ENCODE measurements at places on chromosomes 5 and 9.

- no peak for DNase-seq
Observed at GRCh38 chr5:107604990-107605389, 65.7 kb downstream of the EFNA5 start.

- DNase-seq, result no peak
Observed at GRCh38 chr5:83049370-83049885, 27.8 kb downstream of the TMEM167A start.

- DNase-seq, result no peak
Observed at GRCh38 chr9:127545196-127546124, 66.6 kb upstream of the STXBP1 start.

DNA sequence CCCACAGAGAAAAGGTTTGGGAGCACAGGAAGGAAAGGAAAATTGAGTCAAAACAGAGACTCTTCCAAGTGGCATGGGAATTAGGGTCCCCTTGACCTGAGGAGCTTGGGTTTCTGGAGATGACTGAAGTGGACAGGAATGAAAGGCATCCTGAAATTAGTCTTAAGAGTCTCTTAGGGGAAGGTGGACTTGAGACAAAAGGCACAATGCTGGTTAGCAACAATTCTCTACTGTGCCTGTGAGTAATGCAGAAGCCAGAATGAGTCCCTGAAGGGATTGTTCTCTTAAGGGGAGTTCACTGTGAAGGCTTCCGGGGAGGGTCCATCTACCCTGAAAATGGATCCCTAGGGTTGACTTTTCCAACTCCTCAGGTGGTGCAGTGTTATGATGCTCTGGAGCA lies 58.4 kb upstream of the FOXE1 start:
- DNase-seq, result no peak

DNA sequence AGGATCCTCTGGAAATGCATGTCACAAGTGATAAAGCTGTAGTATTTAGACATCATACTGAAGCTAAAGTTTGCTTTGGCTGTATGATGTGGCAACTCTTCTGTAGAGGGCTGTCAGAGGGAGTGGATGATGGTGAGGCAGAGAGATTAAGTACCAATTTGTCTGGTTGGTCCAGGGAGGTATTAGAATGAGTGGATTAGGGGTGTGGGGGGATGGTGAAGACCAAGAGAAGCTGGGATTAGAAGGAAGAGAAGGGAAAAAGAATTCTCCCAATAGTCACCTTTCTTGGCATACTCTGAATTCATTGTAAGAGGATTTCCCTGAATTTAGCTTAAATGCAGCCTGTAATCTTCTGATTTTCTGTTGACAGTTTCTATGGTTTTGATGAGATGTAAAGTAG lies 3.6 kb downstream of the PCDHAC2 start:
- DNase-seq, result no peak
